Right lobe of liver (tissue), 6 donors: ENCODE measurements at places on chromosomes 6 and 20. TPM values are rescaled to one million over a fixed set of nuclear protein-coding genes. Genes with fewer than 3 reads are reported as not detected.

Gene BFSP1
- 0.25 TPM for total RNA-seq

Gene OPN5
- not detected for total RNA-seq

Gene KIF25
- total RNA-seq = not detected

Gene RNF8
- total RNA-seq = 6.5 TPM

Gene ARFRP1
- 20.7 TPM for total RNA-seq

Gene SLC22A1
- 201 TPM for total RNA-seq

Gene HLA-DMB
- 3.1 TPM for total RNA-seq

Gene PLCB1
- total RNA-seq = 9.9 TPM

Gene BANF2
- not detected for total RNA-seq

Gene FAM83C
- not detected for total RNA-seq

Gene XRN2
- total RNA-seq = 39.5 TPM

Gene SUMO4
- 0.49 TPM for total RNA-seq

Gene FHL5
- total RNA-seq = 0.31 TPM

Gene CLPSL2
- not detected for total RNA-seq

Gene GCNT2
- 10.5 TPM for total RNA-seq

Gene DEFB124
- total RNA-seq = not detected

Gene OPRM1
- not detected for total RNA-seq

Gene ACOT13
- 53.6 TPM for total RNA-seq

DNA sequence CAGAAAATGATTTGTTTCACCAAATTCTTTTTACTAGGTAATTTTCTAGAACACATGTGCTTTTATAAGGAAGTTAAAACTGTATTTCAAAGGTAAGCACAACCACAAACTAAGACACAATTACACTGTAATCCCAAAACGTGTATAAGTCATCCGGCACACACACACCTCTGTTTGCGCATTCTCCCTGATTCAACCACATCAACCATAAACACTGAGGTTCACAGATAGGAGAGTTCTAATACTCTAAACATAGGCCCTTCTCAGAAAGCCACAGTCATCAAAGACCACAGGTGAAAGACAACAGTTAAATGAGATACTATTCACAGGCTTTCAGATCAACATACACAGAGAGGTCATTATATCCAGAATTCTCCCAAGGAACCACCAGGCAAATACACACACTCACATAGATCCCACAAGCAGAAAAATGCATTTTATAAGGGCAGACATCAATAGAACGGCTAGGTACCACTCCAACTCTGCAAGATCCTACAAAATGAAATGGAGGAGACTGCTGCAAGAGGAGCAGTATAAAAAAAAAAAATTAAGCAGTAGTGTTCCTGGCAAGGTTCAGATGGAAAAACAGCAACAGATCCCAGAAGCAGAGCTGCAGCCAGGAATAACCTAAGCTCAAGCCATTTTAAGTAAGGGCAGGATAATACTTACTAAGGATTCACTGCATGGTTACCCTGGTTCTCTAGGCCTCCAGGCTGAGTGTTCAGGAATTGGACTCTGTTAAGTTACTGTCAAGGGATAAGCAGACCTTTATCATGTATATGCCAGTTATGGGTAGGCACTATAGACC is 6.6 kb upstream of the FBXO9 start:
- DNase-seq = no peak

DNA sequence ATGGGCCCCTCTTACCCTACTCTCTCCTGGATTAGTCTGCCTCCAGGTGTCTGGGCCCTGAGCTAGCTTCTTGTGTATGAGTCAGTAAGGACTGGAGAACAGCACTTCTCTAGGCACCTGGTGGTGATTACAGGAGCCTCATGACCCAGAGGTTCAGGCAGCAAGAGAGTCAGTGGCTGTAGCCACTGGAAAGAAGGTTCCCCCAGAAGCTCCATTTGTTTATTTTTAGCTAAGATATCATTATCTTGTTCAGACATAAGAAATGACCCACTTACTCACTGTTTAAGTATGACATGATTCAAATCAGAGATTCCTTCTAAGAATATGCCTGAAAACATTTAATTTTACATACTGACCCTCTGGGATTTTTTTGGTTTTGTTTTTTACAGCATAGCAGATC is 23.6 kb upstream of the SLC4A11 start:
- DNase-seq = no peak

- DNase-seq = no peak
Measured at GRCh38 chr6:156905801-156906200, 128.6 kb downstream of the ARID1B start.

GRCh38 chr6:144159223-144159622 is 8.9 kb downstream of the STX11 start:
- DNase-seq = no peak

GRCh38 chr6:64750910-64751309 is 956.1 kb downstream of the EYS start:
- DNase-seq = no peak

- no peak for DNase-seq
Measured at GRCh38 chr6:29675561-29675960, 5.4 kb downstream of the ZFP57 start.

- no peak for DNase-seq
Measured at GRCh38 chr6:36333931-36334725, 2.6 kb downstream of the BNIP5 start.

GRCh38 chr6:56649053-56649769 is 6.5 kb upstream of the DST start:
- DNase-seq = no peak

DNA sequence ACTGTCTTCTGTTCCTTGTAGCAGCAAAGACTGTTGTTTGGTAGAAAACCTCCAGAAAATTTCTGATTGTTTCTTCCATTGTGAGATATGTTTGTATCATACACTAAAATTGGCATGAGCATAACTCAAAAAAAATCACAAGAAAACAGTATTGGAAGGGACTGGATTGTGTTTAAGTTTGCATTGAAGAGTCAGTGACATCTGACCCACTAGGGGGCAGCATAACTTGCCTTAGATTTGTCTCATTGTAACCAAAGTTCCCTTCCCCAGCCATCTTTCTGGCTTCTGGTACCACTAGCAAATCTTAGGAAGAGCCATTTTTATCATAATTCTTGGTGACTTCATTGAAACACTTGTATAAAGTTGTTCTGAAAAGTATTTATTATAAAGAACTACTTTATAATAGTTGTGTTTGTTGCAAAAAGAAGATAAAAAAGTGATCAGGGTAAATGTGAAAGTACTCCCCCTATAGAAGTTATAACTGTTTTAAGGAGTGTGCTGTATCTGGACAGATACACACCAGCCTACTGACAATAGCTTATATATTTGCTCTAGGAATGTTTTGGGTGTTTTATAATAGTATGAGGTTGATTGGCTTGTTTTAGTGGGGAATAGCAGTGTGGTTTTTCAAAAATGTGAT is 7.7 kb downstream of the CSTF1 start:
- DNase-seq = no peak

- no peak for DNase-seq
Measured at GRCh38 chr20:8344631-8345030, 212.6 kb downstream of the PLCB1 start.

- no peak for DNase-seq
Measured at GRCh38 chr6:106514583-106514885, 114.8 kb downstream of the RTN4IP1 start.

- DNase-seq = no peak
Measured at GRCh38 chr6:66865771-66866170, 1158.7 kb upstream of the EYS start.

DNA sequence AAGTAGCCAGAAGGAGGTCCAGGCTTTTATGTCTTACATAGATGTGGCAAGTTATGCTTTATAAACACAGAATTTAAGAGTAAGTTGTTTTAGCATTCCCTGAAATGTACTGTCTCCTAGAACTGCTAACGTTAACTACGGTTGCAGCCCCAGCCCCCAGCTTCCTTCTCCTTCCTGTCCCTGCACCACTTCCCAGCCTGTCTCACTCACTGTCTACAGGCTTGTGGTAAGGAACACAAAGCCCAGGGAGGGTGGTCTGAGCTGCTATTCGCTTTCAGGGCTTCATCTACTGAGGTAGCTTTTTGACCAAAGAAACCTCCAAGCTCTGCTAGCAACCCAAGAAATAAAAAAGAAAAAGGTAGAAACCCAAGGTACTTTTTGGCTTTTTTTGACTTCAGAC is 35.9 kb downstream of the PCSK2 start:
- no peak for DNase-seq

GRCh38 chr6:144781836-144782235 is 496.7 kb downstream of the UTRN start:
- DNase-seq = no peak

DNA sequence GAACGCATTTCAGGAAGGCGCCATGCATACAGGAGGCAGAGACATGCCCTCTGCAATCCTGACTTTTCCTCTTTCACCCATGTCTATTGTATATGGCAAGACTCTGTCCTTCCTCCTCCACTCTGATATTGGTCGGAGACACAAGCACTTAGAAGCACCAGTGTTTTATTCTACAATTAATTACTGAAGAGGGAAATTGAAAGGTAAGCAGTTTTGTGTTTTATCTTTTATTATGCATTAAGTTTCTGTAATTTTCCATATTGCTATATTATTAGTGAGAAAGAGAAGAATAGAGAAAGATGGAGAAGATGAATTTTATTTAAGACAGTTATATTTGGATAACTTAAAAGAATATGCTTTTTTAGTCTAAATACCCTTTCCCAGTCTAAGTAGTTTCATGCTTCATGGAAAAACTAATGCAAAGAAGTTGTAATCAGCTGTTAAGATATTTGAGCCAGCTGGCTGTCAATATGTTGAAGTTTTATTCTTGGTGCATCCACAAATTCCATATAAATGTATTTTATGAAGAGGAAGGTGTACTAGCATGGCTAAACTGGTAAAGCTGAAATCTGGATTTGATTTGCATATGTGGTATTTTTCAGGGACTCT is 13.6 kb downstream of the ARID1B start:
- no peak for DNase-seq

DNA sequence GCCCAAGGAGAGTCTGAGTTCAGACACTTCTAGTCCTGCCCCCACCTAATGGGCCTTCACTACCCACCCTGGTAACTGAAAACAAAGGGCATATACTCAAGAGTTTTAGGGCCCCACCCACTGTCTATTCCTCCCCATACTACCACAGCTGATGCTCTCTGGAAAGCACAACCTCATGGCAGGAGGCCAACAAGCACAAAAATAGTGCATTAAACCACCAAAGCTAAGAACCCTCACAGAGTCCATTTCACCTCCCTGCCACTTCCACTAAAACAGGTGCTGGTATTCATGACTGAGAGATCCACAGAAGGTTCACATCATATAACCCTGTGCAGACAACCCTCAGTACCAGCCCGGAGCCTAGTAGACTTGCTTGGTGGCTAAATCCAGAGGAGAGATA is 132.1 kb upstream of the ADGRB3 start:
- DNase-seq = no peak

- no peak for DNase-seq
Measured at GRCh38 chr6:73121421-73121993, 103.8 kb downstream of the KHDC1L start.

GRCh38 chr20:52975803-52976531 is 3.8 kb downstream of the TSHZ2 start:
- DNase-seq = no peak

GRCh38 chr20:57049296-57049695 is 217.1 kb downstream of the BMP7 start:
- no peak for DNase-seq

DNA sequence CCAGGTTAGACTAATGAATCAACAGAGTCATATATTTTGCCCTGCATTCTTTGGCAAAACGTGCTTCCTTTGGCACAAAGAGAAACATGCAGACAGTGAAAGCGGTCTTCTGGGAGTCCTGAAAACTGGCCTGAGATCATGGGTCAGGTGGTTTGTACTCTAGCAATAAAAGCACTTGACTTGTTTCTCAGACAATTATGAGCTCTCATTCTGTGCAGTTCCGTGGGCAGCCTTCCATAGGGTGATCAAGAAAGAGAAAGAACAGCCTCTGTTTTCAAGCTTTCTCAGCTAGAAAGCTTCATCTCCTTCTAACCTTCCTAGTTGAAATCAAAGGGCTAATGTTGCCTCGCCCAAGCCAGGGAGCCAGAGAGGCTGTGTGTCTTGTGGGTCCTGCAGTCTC is 62.7 kb upstream of the ISM1 start:
- DNase-seq = no peak
